Activated CD4-positive, alpha-beta T cell treated with anti-CD3 and anti-CD28 coated beads for 1 hour (primary cell): ENCODE measurements at places on chromosomes 3 and 15.

GRCh38 chr3:10941972-10942371, 50.6 kb upstream of the SLC6A1 start:
- no peak for DNase-seq

DNA sequence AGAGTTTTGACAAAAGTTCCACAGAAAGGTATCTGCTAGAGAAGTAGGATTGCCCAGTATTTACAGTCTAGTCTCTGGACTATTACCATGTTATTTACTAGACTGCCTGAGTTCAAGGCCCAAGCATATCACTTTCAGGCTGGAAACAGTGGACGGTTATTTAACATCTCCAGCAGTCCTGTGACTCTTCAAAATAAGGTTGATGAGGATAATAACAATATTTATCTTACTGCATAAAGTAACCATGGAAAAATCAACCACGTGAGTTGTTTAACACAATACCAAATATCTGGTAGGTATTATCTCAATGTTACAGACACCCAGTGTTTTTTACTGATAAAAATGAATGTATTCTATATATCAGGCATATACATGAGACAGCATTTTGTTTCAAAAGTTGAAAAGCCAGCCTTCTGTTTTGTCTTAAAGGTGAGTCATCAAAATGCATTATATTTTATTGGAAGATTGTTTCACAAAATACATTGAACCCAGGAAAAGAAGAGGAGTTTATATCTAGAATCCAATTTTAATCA, 535.8 kb downstream of the TBL1XR1 start:
- DNase-seq, result no peak

DNA sequence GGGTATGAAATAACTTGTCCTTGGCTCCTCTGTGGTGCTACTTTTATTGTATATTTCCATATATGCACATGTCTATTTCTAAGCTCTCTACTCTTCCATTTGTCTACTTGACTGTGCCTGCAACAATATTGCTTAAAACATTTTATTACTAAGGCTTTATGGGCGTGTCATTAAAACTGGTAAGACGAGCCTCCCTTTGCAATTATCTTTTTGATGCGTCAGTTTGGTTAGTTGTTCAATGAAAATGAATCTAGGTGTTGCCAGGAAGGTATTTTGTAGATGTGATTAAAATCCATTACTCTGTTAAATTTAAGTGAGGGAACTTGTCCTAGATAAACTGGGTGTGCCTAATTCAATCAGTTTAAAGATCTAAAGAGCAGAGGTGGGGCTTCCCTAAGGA, 12.9 kb upstream of the TRA2B start:
- DNase-seq, result no peak

- no peak for DNase-seq
These were observed 41.1 kb downstream of the SLCO3A1 start for GRCh38 chr15:91894606-91895005.

DNA sequence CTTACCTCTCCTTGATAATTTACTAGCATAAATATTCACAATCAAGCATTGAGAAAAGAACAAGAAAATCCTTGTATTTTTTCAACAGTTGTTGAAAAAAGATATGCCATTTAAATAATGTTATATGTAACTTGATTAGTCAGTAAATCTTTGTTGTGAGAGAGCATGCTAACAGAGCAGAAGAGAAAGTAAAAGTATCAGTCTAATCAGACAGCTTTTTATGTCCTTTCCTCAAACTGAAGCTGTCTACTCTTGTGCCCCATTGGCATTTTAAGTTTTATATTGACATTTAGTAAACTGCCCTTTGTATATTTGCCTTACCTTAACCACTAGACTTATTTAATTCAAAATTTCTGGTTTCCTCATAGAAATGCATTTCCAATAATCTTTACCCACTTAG, 668.7 kb downstream of the OTOL1 start:
- no peak for DNase-seq

DNA sequence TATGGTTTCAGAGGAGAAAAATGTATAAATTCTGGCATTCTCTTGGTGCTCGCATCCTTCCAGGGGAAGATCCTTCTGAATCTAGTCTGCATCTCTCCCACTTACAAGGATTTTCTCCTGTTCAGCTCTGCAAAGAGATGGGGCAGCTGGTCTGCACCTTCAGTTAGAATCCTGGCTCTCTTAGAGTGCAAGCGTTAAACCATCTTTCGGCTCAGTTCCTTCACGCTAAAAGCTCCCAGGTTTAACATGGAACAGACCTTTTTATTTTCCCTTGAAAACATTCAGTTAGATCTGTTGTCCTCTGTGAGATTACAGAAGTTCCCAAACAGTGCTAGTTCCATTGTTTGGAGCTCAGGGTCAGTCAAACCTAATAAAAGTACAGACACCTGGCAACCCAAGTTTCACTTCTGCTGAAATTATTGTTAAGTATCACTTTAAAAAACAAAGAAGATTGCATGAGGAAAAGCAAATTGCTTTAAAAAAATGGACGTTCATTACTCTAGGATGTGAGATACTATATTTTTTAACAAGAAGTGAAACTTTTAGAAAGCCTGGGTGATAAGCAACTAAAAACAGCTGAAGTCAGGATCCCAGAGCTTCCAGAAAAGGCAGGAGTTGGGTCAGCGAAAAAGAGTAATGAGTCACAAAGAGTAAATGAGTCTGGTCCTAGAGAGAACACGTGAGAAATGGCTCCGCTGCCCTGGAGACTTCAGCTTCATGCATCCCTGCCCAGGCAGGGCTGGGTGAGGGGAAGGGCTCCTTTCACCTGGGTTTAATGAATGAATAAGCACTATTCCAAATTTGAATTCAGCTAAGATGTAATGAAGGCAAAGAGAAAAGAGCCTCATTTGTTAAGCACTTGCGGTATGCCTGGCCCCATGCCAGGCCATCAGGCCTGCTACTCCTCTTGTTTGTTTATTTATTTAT, 63.3 kb downstream of the ABTB1 start:
- no peak for DNase-seq

GRCh38 chr3:32641356-32641755, 43.6 kb upstream of the CNOT10 start:
- DNase-seq, result no peak

DNA sequence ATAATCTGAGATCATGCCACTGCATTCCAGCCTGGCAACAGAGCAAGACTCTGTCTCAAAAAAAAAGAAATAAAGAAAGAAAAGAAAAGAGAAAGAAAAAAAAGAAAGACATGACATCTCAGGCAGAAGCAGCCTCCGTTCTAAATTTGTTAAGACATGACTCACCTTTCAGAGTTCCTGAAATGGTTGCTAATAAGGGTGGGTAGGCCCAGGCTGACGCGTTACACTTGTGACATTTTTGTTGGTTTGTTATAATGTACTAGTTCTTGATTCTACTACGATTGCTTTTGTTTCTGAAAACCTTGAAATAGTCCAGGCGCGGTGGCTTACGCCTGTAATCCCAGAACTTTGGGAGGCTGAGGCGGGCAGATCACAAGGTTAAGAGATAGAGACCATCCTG, 21.0 kb downstream of the SLC25A20 start:
- no peak for DNase-seq

DNA sequence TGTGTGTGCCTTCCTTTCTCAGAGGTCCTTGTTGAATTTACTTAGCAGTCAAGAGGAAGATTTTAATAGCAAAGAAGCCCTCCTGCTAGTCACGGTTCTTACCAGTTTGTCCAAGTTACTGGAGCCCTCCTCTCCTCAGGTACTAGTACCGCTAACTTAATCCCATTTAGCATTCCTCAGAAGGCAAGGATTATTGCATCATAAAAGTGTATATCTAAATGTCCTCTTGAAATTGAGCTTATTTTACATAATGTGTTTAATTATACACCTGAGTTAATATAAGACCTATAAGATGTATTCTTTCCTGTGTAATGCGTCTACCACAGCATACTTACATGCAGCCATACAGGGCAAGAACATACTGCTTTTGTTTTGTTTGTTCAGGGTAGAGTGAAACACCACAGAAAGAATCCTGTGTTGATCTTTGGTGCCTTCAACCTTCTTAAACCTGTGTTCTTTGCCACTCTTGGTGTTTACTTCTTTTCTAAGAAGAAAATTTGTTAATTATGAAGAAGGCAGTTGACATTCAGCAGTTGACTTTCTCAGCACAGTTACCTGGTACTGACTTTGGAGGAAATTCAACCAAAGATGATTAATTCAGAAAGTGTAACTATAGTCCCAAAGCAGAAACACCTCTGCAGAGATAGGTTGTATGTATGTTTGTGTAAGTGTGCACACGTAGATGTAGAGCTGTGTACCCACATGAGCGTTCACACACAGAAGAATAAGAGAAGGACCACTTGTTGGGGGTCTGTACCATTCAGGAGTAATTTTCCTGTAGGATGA, 33.1 kb downstream of the POLG start:
- no peak for DNase-seq
